ENCODE measurements at places on chromosomes 1 and 21.
A peak's percentile ranks its signal among the peaks of the same experiment; 100 is the strongest.

- no peak for DNase-seq
Observed at GRCh38 chr1:96553811-96554210, 167.8 kb upstream of the PTBP2 start.

DNA sequence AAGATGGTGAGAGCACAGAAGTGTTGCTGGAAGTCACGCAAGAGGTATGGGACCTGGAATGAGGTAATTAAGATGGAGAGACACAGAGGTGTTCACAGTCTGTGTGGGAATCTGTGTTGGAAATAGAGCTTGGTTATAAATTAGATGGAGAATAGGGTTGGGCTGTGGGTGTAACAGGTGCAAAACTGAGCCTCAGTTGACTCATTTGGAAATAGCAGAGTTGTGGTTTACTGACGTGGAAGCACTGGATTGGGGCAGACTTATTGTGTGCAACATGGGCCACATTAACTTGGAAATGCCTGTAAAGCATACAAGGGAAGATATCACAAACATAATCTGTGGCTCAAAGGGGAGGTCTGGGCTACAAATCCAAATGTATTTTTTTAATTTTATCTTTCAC lies 13.0 kb downstream of the CAMSAP2 start:
- no peak for DNase-seq

GRCh38 chr1:53270107-53270506 lies 31.8 kb upstream of the MAGOH start:
- peak; percentile 31 for DNase-seq

GRCh38 chr21:14088391-14088790 lies 122.4 kb downstream of the LIPI start:
- DNase-seq, result no peak

DNA sequence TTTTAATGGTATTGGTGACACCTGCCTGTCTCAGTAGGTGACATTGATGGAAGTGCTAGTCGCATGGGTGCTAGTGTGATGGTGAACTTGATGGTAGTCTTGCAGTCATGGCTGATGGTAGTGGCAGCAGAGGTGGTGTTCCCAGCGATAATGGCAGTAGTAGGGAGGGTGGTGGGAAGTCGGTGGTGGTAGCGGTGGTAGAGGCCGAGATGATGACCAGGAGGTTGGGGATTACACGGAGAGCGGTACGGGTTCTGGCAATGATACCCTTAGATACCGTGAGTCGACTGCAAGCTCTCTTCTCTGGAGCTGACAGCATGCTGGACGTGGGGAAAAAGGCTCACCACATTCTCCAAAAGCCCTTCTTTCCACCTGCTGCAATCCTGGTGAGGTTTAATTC lies 99.4 kb upstream of the SLC2A1 start:
- no peak for DNase-seq

DNA sequence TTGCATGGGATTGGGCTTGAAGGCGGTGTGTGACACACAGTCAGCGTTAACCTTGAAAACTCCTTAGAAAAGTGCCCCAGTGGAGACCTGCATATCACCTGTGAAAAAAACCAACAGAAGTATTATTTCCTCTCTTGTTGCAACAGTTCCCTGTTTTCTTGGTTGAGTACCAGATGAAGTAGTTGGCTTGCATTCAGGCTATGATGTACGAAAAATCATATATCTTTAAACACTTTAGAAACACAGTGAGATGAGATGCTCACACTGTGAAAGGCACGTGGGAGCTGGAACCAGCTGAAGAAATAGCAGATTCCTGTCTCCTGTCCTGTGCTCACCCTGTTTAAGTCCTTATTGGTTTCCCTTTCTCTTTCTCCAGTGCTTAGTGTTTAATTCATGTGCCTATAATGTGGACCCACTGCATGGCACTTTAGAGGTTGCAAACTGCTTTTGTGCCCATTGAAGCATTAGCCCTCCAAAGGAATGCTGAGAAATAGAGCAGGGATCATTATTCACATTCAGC lies 2.8 kb downstream of the CAMK1G start:
- no peak for DNase-seq

DNA sequence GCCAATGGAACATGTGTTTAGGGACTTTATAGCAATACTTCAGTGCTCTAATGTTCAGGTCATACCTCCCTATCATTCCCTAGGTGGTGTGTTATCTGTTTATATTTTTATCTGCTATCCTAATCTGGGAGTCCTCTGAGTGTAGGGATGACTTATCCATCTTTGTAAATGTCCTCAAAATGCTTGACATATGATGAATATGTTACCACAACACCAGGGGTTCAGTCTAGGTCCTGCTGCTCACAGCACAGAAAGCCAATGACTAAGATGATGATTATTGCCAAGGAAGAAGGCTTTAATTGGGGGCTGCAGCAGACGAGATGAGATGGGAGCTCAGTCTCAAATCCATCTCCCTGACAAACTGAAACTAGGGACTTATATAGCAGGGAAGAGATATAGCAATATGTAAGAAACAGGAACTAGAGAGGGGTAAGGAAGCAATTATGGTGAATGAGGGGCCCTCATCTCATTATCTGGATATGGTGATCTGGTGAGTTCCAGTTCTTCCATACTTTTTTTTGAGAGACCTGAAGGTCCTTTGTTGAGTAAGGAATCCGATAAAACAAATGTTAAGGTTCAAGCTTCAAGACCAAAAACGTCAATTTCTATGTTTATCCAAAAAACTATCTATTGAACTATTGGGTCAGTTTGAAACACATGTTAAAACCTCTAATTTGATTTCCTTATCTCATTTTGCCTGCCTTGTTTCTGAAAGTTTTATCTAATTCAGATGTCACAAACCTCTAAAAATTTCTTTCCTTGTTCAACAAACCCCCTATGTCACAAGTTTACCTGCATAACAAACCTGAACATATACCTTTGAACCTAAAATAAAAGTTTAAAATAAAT lies 256.7 kb upstream of the CACYBP start:
- DNase-seq, result no peak

GRCh38 chr1:7379441-7379971 lies 391.6 kb upstream of the VAMP3 start:
- no peak for DNase-seq

- DNase-seq, result peak; percentile 12
Observed at GRCh38 chr1:95041491-95042165, 31.1 kb downstream of the ALG14 start.
